Hematopoietic multipotent progenitor cell (in vitro differentiated cells): ENCODE measurements at places on chromosomes 11 and 22.

GRCh38 chr11:2779499-2779980 lies 79.7 kb upstream of the KCNQ1OT1 start:
- DNase-seq, result no peak

DNA sequence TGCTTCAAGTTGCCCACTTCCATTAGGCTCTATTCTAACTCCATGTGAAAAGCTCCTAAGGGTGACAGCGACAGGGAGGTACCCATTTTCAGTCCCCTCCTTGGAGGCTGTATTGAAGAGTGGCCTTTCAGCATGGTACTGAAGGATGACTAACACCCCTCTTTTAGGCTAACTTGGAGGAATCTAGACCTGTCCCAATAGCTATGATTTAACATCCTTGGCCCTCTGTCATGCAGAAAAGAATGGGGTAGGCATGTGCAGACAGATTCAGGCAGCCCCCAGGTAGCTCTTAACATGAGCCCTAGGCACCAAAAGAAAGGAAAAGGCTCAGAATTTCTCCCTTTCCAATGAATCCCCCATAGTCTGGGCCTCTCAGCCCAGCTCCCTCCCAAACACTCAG lies 89.3 kb upstream of the AMOTL1 start:
- DNase-seq, result no peak

DNA sequence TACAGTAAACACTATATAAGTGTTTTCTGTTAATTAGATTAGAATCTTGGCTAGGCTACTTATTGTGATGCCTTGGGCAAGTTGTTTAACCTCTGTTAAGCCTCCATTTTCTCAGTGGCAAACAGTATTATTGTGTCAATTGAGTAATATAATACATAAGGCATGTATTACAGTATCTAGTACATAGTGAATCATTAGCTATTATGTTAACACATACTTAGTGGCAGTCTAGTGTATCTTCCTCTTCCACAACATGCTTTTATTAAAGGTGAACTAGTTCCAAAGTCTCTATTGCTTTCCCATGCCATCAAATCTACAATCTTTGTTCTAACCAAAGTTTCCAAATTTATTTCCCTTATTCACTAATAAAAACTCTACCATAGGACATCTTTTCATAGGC lies 200.9 kb downstream of the SOX6 start:
- DNase-seq, result no peak

GRCh38 chr11:86502137-86502642 lies 127.5 kb downstream of the CCDC81 start:
- no peak for DNase-seq

GRCh38 chr11:128929991-128930390 lies 12.7 kb downstream of the TP53AIP1 start:
- no peak for DNase-seq

GRCh38 chr22:46706060-46706459 lies 32.0 kb downstream of the CERK start:
- DNase-seq, result no peak

DNA sequence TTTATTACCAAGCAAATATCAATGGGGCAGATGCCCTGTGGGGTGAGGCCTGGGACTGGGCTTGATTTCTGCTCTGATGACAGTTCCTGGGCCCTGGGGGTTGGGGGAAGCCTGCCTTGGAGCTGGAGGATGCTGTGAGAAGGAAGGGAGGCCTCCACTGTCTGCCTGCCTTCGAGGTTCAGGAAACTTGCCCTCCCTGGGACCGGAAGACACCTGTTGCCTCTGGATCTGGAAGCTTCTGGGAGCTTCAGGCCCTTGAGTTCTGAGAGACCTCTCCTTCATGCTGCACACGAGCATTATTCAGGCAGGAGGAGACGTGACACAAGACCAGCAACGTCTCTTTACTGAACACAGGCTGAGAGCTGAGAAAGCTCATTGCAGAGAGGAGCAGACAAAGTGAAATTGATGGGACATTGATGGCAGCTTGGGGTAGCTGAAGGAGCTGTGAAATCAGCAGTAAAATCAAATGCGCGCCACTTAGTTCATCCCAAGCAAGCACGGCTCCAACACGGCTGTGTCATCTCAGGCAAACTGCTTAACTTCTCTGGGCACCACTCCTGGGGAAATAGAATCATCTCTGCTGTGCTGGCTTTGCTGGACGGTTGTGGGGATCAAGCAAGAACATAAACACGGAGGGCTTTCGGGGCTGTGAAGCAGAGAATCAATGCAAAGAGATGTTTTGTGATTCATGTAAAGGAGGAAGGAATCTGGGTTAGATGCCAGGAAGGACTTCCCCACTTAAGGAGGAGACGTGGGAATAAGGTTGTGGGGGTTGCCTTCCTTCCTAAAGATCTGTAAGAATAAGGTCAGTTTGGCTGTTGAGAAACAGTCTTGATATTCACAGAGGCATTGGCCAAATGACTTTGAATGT lies 64.5 kb downstream of the TP53I11 start:
- no peak for DNase-seq

GRCh38 chr11:47101406-47101805 lies 75.3 kb downstream of the ARFGAP2 start:
- peak; percentile 21 for DNase-seq

DNA sequence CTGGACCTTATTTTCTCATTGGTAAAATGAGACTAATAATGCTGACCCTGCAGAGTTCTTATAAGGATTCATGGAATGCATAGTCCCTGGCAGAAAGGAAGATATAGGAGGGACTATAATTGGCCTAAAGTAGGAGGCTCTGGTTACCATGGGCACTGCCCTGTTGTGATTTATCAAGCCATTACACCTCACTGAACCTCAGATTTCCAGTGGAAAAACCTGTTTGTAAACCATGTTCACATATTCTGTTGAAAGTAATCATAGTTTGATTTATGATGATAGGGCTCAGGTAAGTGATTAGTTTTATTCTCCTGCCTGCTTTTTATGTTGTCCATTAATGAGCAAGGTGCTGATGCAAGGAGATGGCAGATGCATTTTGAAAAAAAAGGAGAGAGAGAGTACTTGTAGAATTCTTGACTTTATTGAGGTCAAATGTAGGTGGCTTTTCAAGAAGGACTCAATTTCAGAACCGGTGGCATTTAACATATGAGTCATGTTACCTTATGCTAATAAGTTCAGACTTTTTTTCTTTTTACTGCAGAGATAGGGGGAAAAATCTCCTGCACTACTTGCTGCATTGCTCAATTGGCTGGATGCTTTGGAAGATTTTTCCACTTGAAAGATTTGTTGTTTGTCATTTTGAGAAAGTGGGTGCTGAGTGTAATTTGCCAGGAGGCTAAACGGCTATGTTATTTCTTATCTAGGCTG lies 14.6 kb downstream of the NF2 start:
- DNase-seq, result no peak

DNA sequence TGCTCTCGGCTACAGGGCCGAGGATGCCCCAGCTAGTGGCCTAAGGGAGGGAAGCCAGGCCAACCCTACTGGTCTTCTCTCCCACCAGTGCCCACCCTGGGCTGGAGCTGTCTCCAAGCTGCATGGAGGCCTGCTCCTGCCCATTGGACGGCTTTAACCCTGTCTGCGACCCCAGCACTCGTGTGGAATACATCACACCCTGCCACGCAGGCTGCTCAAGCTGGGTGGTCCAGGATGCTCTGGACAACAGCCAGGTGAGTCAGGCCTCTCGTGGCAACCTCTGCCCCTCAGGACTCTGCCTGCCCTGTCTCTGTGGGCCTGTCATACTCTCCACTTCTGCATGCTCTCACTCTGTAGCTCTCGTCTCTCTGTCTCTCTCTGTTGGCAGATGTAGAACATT lies 44.1 kb upstream of the TPBGL start:
- DNase-seq, result no peak

GRCh38 chr22:26576026-26576680 lies 13.8 kb downstream of the TPST2 start:
- no peak for DNase-seq

- DNase-seq, result no peak
These were observed 13.6 kb downstream of the CCKBR start for GRCh38 chr11:6273188-6273587.

DNA sequence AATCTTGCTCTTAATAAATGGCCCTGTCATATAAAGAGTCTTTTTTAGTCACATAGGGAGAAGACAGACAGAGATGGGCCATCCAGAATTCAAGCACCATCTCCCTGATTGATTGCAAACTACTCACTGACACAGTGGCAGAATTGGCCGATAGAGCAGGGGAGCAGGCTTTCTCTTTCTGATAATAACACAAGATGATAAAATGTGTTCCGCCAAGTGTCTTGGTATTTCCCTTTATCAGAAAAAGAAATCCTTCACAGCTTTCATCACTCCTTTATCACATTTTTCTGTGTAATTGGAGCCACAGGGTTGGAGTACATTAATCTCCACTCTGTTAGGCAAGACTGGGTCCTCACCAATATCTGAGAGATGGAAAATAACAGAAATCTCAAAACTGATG lies 406.0 kb downstream of the TMEM135 start:
- DNase-seq, result no peak

- no peak for DNase-seq
These were observed 131.6 kb upstream of the B3GAT1 start for GRCh38 chr11:134543645-134544044.

- no peak for DNase-seq
These were observed 22.6 kb downstream of the KREMEN1 start for GRCh38 chr22:29095459-29095858.

DNA sequence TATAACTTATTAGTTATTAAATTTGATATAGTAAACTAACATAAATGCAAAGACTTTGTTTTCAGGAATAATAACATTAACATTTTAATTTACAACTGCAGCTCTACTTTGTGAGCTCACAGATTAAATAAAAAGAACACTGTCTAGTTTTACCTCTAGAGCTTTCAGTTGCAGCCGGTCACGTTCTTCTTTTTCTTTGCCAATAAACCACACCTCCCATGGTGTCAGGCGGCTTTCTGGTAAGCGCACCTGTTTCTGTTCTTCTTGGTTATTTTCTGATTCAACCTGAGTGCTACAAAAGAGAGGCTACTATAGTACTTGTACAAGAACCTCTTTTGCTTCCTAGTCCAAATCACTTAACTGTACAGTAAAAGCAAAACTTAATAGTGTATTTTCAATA lies 5.8 kb downstream of the CCDC34 start:
- no peak for DNase-seq

DNA sequence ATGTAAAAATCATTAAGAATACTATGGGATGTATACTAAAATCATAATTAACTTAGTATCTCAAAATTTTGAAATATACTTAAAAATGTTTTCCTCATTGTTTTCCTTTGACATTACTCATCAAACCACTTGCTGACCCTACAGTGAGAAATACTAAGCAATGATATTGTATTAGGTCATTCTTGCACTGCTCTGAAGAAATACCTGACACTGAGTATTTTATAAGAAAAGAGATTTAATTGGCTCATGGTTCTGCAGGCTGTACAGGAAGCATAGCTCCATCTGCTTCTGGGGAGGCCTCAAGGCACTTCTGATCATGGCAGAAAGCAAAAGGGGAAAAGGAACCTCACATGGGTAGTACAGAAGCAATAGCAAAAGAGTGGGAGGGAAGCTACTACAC lies 950.9 kb upstream of the CHORDC1 start:
- DNase-seq, result no peak

- no peak for DNase-seq
These were observed 1.4 kb upstream of the BATF2 start for GRCh38 chr11:64998141-64998540.

GRCh38 chr11:17211286-17211685 lies 3.5 kb upstream of the PIK3C2A start:
- no peak for DNase-seq

GRCh38 chr11:6724013-6724412 lies 40.9 kb upstream of the MRPL17 start:
- no peak for DNase-seq

DNA sequence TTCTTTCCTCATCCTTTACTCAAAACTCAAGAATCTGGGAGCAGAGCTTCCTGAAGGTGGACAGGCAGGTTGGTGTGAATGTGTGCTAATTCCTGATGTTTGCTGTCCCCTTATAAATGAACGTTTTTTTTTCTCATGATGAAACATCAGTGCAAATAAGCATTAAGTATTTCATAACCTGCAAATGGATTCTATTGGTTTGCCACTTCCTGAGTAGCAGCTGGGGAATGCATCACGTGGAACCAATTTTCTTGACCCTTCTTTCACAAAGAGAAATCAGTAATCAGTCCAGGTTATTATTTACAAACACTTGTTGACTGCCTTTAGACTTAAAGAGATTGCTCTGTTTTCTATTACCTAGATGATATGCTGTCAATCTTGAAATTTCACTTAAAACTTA lies 40.1 kb upstream of the SCN3B start:
- DNase-seq, result no peak

GRCh38 chr11:74842967-74843366 lies 94.3 kb downstream of the RNF169 start:
- DNase-seq, result no peak

DNA sequence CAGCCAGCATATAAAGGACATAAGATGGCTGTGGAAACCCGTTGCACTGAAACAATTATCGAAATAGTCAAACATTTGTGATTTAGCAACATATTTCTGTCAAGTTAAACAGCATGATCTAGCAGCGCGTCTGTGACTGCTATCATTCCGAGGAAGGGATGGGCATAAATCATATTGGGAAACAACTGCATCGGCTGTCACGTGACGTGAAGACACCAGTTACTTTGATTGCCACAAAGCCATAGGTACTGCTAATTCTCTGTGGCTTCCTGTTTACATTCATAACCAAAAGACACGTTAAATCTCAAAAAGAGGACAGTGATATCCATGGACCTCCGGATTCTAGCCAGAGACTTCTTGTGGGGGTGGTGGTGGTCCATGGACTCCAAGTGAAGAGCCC lies 87.8 kb downstream of the CACNA1I start:
- DNase-seq, result no peak

GRCh38 chr11:76624500-76625379 lies 45.8 kb downstream of the LRRC32 start:
- DNase-seq, result no peak
